ENCODE measurements at places on chromosomes 4 and X. TPM values are rescaled to one million over a fixed set of nuclear protein-coding genes. Genes with fewer than 3 reads are reported as not detected.

- DNase-seq, result no peak
These were observed 37.0 kb downstream of the HTT start for GRCh38 chr4:3111461-3111860.

GRCh38 chr4:18850867-18851266, 829.3 kb upstream of the LCORL start:
- no peak for DNase-seq

DNA sequence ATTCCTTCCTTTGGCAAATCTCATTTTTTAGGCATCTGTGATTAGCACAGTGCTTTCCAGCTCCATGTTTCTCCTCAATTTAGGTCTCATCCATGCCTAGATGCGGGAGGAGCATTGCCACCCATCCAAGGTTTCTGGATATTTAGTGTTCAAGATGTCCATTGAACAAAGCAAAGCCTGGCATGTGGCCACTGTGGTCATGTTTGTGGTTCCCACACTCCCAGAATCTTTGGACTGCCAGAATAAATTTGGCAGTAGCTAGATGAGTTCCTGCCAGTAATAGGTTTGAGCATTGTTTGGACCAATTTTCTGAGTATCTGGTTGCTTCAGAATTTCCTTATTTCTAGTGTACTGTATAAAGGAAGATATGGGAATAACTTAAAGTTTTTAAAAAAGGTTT, 1124.1 kb downstream of the ADGRL3 start:
- no peak for DNase-seq

DNA sequence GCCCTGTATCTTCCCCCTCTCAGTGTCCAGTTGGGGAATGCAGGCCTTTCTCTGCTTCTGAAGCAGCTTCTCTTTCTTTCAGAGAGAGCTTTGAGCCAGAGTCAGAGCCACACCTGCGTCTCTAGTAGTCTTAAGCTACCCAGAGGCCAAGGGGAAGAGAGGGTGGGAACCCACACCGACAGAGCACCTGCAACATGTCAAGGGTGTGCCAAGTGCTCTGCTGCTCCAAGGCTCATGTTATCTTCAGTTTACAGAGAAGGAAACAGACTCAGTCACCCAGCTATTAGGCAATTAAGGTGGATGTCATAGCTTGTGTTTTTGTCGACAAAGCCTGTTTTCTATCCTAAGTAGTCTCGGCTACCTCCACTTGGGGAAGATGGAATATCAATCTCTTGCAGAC, 22.7 kb upstream of the RNF212 start:
- DNase-seq, result no peak

LCORL gene
- 9.0 TPM for total RNA-seq
